ENCODE measurements at places on chromosomes 4 and X.

GRCh38 chrX:97332963-97333362, 449.3 kb downstream of the RPA4 start:
- no peak for DNase-seq

GRCh38 chr4:89365776-89366175, 58.2 kb upstream of the GPRIN3 start:
- no peak for DNase-seq

- no peak for DNase-seq
These were observed 187.3 kb downstream of the MAB21L2 start for GRCh38 chr4:150769248-150769647.

DNA sequence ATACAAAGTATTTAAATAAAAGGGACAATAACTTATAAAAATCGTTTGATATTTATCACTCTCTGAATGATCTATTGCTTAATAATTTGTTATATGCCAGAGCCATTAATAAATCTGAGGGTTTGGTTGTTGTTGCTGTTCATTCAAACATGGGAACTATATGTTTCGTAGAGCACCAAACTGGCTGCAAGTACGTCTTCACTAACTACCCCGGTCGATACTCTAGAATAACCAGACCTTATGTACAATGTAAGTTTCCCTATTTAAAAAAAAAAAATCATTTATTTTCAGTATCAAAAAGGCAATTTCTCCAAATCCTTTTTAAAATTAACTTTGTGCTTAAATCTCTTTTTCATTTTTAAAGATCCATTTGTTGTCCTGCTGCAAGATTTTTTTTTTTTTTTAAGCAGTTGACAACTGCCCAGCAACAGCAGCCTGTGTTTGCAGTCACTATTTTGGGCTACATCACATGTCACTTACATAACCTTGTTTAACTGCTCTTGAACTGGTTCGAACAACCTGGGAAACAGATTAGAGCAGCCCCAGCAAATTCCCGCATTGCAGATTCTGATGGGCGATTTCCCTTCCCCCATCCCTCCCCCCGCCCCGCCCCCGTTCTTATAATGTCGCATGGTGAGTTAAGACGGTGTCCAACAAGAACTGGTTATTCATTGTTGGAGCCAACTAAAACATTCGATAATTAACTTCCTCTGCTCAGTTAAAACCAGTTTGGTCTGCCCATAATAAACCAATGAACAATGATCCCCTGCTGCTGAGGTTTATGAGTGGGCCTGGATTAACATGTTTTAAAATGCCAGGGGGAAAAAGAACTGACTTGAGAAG, 238.9 kb downstream of the NR3C2 start:
- DNase-seq: peak; percentile 43

DNA sequence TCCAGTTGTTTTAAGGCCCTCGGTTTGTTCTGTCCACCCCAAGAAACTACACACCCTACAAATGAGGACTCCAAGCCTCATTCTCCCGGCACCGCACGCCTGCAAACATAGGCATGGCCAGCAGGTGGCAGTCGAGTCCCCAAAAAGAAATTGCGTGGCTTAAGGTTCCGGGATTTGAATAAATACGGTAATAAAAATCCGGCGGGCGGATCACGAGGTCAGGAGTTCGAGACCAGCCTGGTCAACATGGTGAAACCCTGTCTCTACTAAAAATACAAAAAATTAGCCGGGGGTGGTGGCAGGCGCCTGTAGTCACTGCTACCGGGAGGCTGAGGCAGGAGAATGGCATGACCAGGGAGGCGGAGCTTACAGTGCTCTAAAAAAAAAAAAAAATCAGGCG, 21.8 kb upstream of the CSF2RA start:
- DNase-seq: peak; percentile 70

DNA sequence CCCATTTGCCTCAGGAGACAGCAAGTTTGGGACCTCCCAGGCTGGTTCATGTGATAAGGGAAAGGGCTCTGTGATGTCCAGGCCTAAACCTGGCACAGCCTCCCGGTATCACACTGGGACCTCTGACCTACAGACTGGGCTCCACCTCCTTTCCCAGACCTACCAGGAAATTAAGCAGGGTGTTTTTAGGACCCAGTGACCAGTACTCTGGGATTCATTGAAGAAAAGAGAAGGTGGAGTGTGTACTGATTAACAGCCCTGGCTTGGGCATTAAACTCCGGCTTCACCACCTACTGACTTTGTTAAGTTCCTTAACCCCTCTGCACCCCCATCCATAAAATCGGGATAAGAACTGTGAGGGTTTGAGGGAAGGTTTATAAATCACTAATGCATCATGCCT, 28.6 kb downstream of the ASB9 start:
- no peak for DNase-seq

DNA sequence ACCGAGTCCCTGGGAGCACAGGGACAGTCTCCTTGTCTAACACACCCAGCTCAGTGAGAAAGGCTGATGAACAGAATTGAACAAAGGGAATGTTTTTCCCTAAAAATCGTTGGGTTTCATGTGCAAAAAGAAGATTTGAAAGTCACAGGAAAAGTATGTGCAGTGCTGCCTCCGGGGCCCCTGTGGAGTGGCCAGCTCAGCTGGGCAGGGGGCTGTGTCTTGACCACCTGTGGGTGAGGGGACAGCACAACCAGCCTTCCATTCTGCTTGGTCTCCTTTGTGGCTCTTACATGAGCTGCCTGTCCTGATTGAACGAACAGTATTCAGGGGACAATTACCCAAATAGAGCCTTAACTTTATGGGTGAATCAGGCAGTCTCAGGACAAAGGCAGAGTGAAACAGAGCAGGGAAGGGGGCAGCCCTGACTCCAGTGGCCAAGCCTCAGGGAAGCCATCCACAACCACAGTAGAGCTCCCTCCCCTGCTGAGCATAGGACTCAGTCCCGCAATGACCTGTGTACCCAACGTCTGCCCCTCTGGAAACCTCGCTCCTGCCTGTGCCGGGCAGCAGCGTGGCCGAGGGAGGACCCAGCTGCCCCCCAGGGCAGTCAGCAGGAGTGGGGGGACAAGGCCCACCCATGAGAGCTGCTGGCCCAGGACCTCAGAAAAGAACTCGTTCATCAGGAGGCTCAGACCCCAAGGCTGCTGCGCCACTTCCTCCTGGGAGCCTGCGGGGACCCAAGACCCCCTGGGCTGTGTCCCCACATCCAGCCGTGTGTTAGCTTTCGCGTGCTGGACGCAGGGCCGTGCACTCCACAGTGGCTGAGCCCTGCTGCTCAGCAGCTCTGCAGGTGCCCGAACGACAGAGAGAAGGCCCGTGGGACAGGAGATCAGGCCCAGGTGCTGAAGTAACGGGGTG, 59.6 kb upstream of the MXD4 start:
- no peak for DNase-seq

DNA sequence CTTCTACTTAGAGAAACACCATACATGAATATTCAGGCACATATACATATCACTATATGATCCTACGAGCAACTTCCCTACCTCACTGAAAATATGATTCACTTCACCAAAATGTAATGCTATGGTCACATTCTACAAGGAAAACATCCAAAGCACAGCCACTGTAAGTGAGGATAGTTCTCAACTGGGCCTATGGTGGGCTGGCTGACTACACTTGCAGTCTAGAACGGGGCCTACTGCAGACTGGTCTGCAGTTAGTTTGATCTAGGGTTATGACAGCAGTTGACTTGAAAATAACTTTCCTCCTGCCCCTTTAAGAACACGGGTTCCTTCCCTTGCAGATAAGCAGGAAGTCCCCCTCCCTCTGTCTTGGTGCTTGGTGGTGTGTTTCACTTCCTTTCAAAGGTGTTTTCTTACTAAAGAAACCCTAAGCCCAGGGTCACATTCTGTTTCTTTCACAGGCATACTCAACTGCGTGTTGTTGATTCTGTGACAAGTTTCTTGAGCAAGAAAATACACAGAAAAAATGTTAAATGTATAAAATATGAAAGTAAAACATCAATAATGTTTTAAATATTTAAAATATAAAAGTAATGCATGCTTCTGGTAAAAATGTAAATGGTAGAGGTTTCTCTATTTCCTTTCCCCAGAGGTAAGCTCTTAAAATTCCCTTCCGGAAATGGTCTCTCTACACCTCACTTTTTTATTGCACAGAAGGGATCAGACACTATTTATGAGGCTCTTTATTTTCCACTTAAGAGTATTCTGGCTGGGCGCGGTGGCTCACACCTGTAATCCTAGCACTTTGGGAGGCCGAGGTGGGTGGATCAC, 18.0 kb upstream of the TMSB4X start:
- DNase-seq: no peak

Data from HEK293T (cell line).